ENCODE measurements at places on chromosomes 5 and 9.

DNA sequence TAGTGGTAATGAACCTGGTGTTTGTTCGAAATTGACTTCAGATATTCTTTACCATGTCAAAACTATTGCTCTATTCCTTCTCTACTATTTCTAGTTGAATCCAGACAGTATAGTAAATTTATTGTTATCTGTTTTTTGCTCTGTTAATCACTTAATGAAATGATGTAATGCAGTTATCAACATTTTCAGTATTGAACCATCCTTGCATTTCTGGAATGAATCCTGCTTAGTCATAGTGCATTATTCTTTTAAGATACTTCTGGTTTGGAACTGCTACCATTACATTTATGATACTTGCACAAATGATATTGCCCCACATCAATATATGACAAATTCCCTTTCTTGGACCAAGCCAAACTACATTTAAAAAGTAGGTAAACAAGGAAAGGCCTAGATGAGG is 554.0 kb upstream of the KLF4 start:
- DNase-seq = no peak

DNA sequence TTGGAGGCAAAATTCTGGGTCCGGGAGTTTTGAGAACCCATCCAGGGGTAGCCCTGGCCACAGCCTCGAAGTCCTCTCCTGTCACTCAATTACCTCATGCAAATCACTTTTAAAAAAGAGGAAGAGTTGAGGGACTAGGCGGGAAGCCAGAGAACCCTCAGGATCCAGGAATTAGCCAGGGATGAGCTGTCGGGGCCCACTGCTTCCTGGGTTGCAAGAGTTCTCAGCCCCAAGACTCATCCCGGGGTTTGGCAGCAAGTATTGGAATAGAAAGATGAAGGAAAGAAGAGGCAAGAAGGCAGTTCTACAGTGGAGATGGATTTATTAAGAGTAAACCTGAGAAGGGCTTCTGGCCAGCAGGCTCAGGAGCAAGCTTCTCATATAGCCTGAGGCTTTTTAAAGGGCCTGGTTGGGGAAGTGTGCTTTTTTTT is 25.6 kb downstream of the C9orf50 start:
- DNase-seq = no peak

GRCh38 chr5:135263022-135263668 is 135.9 kb downstream of the MACROH2A1 start:
- no peak for DNase-seq

- no peak for DNase-seq
Observed at GRCh38 chr5:2382776-2383697, 368.4 kb downstream of the IRX2 start.

GRCh38 chr5:15737036-15737821 is 237.2 kb downstream of the FBXL7 start:
- DNase-seq = no peak

DNA sequence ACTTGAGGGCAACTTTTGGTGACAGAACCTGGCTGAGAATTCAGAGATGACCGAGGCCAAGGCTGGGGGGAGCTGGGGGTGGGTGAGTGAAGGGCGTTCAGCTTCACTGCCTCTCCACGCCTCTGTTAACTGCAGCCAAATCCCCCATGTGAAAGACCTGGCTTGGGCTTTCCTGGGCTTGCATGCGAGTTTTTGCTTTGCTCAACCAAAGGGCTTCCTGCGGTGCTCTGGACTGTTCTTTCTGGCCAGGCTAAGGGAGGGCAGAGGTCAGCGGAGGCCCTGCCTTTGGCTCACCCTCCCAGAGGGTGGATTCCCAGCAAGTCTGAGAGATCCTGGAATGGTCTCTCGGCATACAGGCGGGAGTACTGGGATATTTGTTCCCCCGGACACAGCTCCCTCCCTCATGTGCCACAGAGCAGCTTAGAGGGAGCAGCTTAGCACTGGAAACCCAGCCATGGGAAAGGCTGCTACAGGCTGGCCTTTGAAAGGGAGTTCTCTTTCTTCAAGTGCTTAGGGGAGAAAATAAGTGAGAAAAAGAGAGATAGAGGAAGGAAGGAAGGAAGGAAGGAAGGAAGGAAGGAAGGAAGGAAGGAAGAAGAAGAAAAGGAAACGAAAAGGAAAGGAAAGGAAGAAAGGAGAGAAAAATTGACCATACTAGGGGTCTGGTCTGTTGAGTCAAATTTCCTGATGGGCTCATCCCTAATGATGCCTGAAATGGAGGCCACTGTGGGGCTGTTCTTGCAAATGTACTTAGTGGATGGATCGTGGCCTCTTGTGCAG is 158.8 kb downstream of the FGF18 start:
- DNase-seq = no peak

All from fibroblast of skin of back (primary cell).